ENCODE measurements at places on chromosomes 5 and 9. TPM values are rescaled to one million over a fixed set of nuclear protein-coding genes. Genes with fewer than 3 reads are reported as not detected.
A peak's percentile ranks its signal among the peaks of the same experiment; 100 is the strongest.

- no peak overlapping the region for H3K27ac ChIP-seq
- no peak for DNase-seq
- no peaks in the 10 kb centered on the region for H3K36me3 ChIP-seq
- no peaks in the 10 kb centered on the region for H3K4me1 ChIP-seq
These were observed 93.2 kb downstream of the CDO1 start for GRCh38 chr5:115723220-115723619.

MIGA2 gene
- 17.1 TPM for total RNA-seq

GRCh38 chr9:69078581-69078980 lies 43.0 kb downstream of the FXN start:
- H3K4me3 ChIP-seq = no peak overlapping the region
- DNase-seq = no peak
- H3K36me3 ChIP-seq = no peaks in the 10 kb centered on the region
- H3K27me3 ChIP-seq = no peaks in the 10 kb centered on the region

GRCh38 chr5:6066016-6066415 lies 312.3 kb downstream of the MED10 start:
- DNase-seq = no peak
- H3K4me3 ChIP-seq = no peak overlapping the region
- H3K27me3 ChIP-seq = no peaks in the 10 kb centered on the region
- no peaks in the 10 kb centered on the region for H3K36me3 ChIP-seq
- no peak overlapping the region for H3K27ac ChIP-seq
- no peaks in the 10 kb centered on the region for H3K4me1 ChIP-seq

FSTL4 gene
- total RNA-seq = 1.3 TPM

DYNC2I2 gene
- total RNA-seq = 19.5 TPM

LRRC14B gene
- total RNA-seq = not detected

CSF2 gene
- total RNA-seq = not detected

GRCh38 chr5:21644032-21644431 lies 1209.1 kb downstream of the CDH12 start:
- no peak overlapping the region for H3K4me3 ChIP-seq
- H3K27me3 ChIP-seq = no peaks in the 10 kb centered on the region
- H3K27ac ChIP-seq = no peak overlapping the region
- no peak for DNase-seq
- H3K36me3 ChIP-seq = no peaks in the 10 kb centered on the region

CERCAM gene
- 15.1 TPM for total RNA-seq

- peaks cover 3% of the 10 kb centered on the region for H3K27me3 ChIP-seq
- H3K4me1 ChIP-seq = no peaks in the 10 kb centered on the region
- no peak for DNase-seq
- no peak overlapping the region for H3K27ac ChIP-seq
These were observed 290.9 kb upstream of the RGMB start for GRCh38 chr5:98482321-98483300.

DNA sequence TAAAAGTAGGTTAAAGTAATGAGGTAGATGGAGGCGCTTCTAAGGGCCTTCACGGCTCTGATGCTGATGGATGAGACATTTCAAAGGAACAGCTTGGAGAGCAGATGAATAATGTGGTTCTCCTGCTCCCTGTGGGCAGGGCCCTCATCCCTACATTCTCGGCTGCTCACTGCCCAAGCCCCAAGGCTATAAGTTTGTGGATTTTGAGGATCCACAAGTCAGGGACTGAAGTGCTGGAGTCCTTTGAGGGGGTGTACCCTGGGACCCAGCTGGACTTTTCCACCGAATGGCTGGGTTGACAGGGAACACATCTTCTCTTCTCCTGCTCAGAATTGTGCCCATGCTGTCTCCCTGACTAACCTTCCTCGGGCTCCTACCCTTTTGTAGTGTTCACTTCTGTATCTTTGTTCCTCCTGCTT lies 21.4 kb upstream of the CXCL14 start:
- no peaks in the 10 kb centered on the region for H3K27me3 ChIP-seq
- H3K4me1 ChIP-seq = no peaks in the 10 kb centered on the region
- no peak for DNase-seq
- no peak overlapping the region for H3K27ac ChIP-seq
- no peaks in the 10 kb centered on the region for H3K36me3 ChIP-seq

ZNF618 gene
- total RNA-seq = 8.0 TPM

- no peak overlapping the region for H3K4me3 ChIP-seq
- no peak overlapping the region for H3K27ac ChIP-seq
- H3K36me3 ChIP-seq = no peaks in the 10 kb centered on the region
These were observed 2118.9 kb downstream of the MAT2B start for GRCh38 chr5:165624166-165624946.

- no peak overlapping the region for H3K4me3 ChIP-seq
- no peak for DNase-seq
- no peaks in the 10 kb centered on the region for H3K36me3 ChIP-seq
- H3K27ac ChIP-seq = no peak overlapping the region
- no peaks in the 10 kb centered on the region for H3K27me3 ChIP-seq
These were observed 32.4 kb downstream of the IRF1 start for GRCh38 chr5:132458226-132458560.

- no peaks in the 10 kb centered on the region for H3K36me3 ChIP-seq
- no peak overlapping the region for H3K4me3 ChIP-seq
- no peaks in the 10 kb centered on the region for H3K27me3 ChIP-seq
- no peak overlapping the region for H3K27ac ChIP-seq
- peak; percentile 50 for DNase-seq
These were observed 100.5 kb upstream of the NMUR2 start for GRCh38 chr5:152505442-152506042.

CERT1 gene
- 10.2 TPM for total RNA-seq

GRCh38 chr5:114658194-114658593 lies 296.3 kb downstream of the KCNN2 start:
- no peak overlapping the region for H3K27ac ChIP-seq
- no peaks in the 10 kb centered on the region for H3K4me1 ChIP-seq
- H3K4me3 ChIP-seq = no peak overlapping the region
- H3K36me3 ChIP-seq = no peaks in the 10 kb centered on the region

CDH6 gene
- total RNA-seq = 0.65 TPM

DNA sequence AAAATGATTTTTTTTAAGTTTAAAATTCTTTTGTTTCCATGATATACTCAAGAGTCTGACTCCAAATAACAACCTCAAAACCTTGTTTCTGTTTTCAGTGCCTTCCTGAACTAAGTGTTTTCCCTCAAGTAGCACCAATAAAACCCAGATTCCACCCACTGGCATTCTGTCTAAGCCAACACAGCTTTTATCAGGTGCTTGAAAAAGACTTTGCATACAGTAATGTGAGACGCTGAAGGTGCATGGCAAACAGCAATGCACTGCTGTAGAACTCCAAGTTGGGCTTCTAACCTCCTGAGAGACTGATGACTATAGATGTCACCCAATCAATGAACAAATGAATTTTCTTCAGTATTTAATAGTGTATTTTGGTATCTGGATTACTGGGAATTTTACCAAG lies 95.7 kb downstream of the NFIB start:
- peak overlapping the region; percentile 21 for H3K27ac ChIP-seq
- H3K4me3 ChIP-seq = no peak overlapping the region
- H3K4me1 ChIP-seq = peaks cover 35% of the 10 kb centered on the region
- H3K27me3 ChIP-seq = no peaks in the 10 kb centered on the region

GRCh38 chr5:76790632-76791290 lies 28.1 kb upstream of the F2RL1 start:
- DNase-seq = no peak
- H3K4me1 ChIP-seq = no peaks in the 10 kb centered on the region
- H3K27ac ChIP-seq = peak overlapping the region; percentile 58
- no peak overlapping the region for H3K4me3 ChIP-seq
- no peaks in the 10 kb centered on the region for H3K36me3 ChIP-seq

- no peak overlapping the region for H3K27ac ChIP-seq
- H3K36me3 ChIP-seq = no peaks in the 10 kb centered on the region
- H3K27me3 ChIP-seq = no peaks in the 10 kb centered on the region
- no peak for DNase-seq
These were observed 24.2 kb downstream of the STC2 start for GRCh38 chr5:173303878-173304590.

DNA sequence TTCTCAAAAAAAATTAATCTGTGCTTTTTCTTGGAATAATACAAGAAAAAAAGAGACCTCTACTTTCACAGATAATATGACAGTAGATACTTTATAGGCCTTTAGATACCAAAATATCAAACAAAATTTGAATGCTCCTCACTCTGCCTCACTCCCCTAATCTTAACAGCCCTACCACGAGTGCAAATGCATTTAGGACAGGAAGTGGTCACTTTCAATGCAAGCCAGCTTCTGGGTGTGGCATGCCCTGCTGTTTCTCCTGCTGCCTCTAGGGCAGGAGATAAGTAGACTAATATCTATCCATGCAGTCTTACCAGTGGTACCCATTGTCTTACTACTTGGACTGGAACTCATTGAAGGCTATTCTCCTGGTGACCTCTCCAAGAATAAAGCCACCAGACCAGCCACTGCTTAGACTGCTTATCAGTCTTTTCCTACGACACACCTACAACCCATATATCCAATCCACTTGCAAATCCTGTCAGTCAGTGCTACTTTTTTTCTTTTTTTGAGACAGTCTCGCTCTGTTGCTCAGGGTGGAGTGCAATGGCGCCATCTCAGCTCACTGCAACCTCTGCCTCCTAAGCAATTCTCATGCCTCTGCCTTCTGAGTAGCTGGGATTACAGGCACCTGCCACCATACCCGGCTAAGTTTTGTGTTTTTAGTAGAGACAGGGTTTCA lies 23.0 kb downstream of the FRRS1L start:
- no peaks in the 10 kb centered on the region for H3K27me3 ChIP-seq
- no peak overlapping the region for H3K4me3 ChIP-seq
- H3K27ac ChIP-seq = no peak overlapping the region
- no peak for DNase-seq
- no peaks in the 10 kb centered on the region for H3K36me3 ChIP-seq
- no peaks in the 10 kb centered on the region for H3K4me1 ChIP-seq

GRCh38 chr5:173826086-173826427 lies 62.1 kb upstream of the CPEB4 start:
- H3K4me3 ChIP-seq = no peak overlapping the region
- H3K27ac ChIP-seq = peak overlapping the region; percentile 78
- H3K4me1 ChIP-seq = peaks cover 44% of the 10 kb centered on the region
- H3K27me3 ChIP-seq = no peaks in the 10 kb centered on the region
- no peaks in the 10 kb centered on the region for H3K36me3 ChIP-seq

DNA sequence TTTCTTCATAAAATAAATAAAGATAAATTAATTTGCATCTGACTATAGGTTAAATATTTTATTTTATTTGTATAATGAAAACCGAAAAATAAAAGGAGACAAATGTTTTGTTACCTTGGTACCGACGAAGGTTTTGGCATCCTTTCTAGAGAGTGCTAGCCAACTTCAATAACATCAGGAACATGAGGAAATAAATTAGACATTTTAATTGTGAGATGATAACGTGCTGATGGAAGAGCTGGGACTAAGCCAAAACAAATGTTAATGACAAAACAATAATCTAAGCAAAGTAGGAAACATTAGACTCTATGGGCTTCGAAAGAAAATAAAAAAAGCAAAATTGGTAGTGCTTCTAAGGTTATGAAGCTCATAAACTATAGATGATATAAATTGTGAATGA lies 201.0 kb downstream of the IRX2 start:
- DNase-seq = no peak
- H3K4me3 ChIP-seq = no peak overlapping the region
- H3K27me3 ChIP-seq = no peaks in the 10 kb centered on the region
- no peaks in the 10 kb centered on the region for H3K36me3 ChIP-seq

SHISAL2B gene
- 2.1 TPM for total RNA-seq

SOX30 gene
- total RNA-seq = not detected

IL33 gene
- 5.7 TPM for total RNA-seq

GRCh38 chr9:35618854-35619799 lies 914 bp upstream of the CD72 start:
- H3K27me3 ChIP-seq = no peaks in the 10 kb centered on the region
- H3K4me3 ChIP-seq = no peak overlapping the region
- no peak overlapping the region for H3K27ac ChIP-seq
- no peaks in the 10 kb centered on the region for H3K4me1 ChIP-seq
- no peak for DNase-seq

DNA sequence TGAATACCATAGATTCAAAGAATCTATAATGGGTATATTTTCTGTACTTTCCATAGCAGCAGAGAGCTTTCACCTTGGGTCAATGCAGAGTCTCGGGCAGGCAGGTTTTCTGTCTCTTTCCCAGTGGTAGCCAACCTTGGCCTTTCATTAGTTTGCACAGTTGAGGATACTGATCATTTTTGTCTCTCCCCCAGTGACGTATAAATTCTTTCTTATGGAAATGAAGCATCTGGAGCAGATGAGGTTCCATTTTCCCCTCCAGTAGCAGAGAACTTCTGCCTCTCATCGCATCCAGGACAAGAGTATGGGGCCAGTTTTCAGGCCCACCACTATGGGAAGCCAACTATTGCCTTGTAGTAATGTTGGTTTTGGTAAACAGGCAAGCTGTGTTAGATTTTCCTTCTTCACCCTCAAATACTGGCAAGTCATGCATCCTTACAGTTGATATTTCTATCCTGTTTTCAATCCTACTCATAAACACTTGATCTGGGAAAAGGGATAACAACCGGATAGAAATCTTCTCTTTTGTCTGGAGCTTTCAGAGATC lies 845.2 kb upstream of the CDH18 start:
- no peaks in the 10 kb centered on the region for H3K27me3 ChIP-seq
- H3K27ac ChIP-seq = no peak overlapping the region
- no peak overlapping the region for H3K4me3 ChIP-seq
- H3K4me1 ChIP-seq = no peaks in the 10 kb centered on the region
- no peaks in the 10 kb centered on the region for H3K36me3 ChIP-seq
- DNase-seq = no peak

- no peaks in the 10 kb centered on the region for H3K36me3 ChIP-seq
- no peak overlapping the region for H3K27ac ChIP-seq
- no peaks in the 10 kb centered on the region for H3K27me3 ChIP-seq
These were observed 104.4 kb downstream of the C5orf15 start for GRCh38 chr5:133863857-133864585.

DNA sequence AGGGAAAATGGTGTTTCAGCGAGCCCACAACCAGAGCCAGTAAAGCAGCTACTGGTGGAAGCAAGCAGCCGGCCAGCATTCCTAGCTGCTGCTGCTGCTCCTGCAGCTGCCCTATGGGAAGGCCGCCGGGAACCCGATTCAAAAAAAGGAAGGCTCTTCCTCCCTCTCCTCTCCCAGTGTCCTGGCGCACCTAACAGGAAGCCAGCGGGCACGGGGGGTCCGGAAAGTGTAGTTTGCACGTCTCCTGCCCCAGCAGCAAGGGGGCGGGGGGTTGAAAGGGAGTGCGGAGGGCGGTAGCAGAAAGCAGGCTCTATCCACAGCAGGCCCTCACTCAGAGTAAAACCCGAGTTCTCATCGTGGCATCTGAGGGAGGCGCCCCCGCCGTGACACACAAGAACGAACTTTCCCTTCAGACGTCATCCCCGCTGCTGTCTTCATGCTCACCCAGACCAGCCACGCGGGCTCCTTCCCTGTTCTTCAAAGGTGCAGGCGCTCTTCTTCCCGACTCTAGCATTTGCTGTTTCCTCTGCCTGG lies 16.5 kb downstream of the GRXCR2 start:
- no peaks in the 10 kb centered on the region for H3K36me3 ChIP-seq
- no peaks in the 10 kb centered on the region for H3K4me1 ChIP-seq
- H3K4me3 ChIP-seq = peak overlapping the region; percentile 30
- no peak overlapping the region for H3K27ac ChIP-seq
- no peak for DNase-seq

DNA sequence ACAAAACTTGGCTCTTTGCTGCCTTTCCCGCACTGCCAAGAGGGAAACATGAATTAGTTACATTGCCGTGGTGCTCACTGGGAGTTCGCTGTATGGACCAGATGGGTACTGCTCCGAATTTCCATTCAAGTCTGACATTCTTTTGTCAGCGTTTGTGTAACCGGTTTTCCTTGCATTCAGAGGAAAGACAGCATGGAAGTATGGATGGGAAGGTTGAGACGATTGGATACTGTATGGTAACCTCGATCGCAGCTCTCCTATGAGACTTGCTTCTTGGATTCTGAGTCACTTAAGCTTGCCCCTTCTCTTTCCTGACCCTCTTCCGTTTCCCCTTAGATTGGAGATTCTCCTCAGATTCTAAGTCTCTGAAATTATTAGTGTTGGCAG lies 625 bp upstream of the UBLCP1 start:
- H3K27me3 ChIP-seq = no peaks in the 10 kb centered on the region
- H3K36me3 ChIP-seq = no peaks in the 10 kb centered on the region
- H3K4me3 ChIP-seq = peak overlapping the region; percentile 93

All from pancreas (tissue), 10 donors.